H54 (cell line): ENCODE measurements at places on chromosomes 4 and X.

- no peak for DNase-seq
Measured at GRCh38 chrX:39983715-39984114, 114.0 kb downstream of the BCOR start.

DNA sequence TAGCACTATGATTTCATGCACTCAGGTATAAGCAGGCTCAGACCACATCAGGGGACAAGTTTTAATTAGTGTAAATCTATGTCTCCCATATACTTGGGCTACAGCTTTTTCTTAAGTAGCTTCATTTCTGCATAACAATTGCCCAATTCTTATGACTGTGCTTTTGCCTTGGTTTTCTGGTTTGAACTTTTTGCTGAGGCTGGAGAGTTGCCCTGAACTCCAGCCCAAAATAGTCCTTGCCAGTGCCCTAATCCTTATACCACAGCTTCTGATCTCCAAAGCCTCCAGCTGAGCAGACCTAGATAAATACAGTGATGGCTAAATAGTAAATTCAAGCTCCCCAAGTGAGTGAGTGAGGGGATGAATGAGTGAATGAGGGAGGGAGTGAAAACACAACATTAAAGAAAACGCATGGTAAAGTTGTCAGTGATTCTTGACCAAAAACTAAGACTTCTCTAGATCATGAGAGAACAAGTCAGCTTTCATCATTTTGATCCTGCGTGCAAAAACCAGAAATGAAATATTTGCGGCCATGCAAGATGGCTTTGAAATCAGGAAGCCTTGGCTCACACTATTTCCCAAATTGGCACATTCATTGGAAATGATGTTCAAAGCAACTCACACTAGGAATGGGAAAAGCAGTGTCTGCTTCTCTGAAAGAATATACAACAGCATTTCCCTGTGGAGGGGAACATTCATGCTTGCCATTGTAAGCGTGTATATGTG, 437.1 kb upstream of the CTSO start:
- DNase-seq, result no peak

DNA sequence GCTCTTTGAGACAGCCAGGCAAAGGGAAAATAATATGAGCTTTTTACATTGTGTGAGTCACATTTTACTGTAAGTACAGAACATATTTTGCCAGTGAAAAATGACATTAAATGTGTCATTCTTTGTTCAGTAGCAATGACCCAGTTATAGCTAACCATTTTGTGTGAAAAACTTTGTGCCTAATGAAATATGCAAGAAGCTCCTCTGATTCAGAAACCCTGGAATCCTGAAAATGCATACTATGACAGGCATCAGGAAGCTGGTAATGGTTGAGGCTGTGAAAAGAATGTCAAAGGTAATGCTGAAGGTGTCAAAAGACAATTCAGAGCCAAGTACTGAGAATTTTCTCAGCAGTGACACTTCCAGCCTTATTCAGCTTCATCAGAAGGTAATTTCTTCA, 549.5 kb upstream of the SMIM31 start:
- peak; percentile 7 for DNase-seq

GRCh38 chr4:138256608-138257007, 14.5 kb upstream of the SLC7A11 start:
- no peak for DNase-seq

DNA sequence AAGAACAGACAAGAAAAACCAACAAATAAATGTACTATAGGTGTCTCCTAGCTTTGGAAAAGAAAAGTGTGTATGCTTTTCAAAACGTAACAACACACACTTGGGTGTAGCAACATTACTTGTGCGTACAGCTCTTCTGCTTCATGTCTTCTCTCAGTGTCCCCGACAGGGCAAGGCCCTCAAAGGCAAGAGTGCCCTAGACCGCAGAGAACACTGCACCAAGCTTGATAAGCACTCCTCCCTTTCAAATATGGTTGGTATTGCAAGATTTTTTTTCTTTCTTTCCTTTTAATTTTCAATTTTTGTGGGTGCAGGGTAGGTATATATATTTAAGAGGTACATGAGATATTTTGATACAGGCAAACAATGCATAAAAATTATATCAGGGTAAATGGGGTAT, 106.8 kb downstream of the EIF4E start:
- DNase-seq, result no peak

DNA sequence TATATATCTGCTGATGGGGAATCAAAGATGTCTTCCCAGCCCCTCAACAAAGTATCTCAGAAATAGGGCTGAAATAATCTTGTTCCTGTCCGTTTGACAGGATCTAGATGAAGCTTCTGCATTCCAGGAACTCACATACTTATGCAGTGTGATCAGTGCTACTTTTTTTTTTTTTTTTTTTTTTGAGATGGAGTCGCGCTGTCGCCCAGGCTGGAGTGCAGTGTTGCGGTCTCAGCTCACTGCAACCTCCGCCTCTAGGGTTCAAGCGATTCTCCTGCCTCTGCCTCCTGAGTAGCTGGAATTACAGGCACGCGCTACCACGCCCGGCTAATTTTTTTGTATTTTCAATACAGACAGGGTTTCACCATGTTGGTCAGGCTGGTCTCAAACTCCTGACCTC, 36.4 kb downstream of the DHX15 start:
- no peak for DNase-seq

DNA sequence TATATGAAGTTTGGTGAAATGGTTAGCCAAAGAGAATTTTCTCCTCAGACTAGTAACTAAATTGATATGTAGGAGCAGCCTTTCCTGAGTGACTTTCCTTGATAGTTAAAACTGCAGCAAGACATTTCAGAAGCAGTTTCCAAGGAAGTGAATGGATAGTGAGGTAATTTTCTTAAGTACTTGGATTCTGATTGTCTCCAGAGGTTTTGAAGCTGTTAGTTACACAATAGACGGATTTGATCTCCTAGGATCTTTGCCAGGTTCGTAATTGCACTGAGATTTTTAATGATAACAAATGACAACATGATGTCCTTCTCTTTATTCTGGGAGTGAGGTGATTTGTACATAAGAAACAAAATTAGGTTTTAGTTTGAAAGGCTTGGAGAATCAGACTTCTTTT, 29.2 kb downstream of the PRRG1 start:
- DNase-seq, result no peak

DNA sequence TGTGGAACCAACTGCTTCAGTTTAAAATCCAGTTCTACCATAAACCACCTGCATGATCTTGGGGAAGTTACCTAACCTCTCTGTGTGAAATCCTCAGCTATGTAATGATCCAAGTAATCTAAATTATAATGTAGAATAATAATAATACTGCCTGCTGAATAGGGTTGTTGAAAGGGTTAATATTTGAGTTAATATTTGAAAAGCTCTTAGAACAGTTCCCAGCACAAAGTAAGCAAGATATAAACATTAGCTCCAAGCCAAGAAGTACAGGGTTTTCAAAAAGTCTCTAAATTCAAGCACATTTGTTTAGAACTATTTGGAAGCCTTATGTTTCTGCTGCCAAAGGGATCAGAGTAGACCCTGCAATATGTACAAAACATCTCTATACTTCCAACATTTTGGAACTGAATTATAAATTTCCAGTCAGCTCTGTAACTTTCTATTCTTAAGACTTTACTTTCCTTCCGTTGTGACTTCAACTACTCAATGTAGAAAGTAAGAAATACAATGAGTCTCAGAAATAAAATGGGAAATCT, 76.7 kb upstream of the FAM9C start:
- no peak for DNase-seq

- peak; percentile 45 for DNase-seq
Measured at GRCh38 chr4:25457053-25457715, 80.1 kb downstream of the ANAPC4 start.

DNA sequence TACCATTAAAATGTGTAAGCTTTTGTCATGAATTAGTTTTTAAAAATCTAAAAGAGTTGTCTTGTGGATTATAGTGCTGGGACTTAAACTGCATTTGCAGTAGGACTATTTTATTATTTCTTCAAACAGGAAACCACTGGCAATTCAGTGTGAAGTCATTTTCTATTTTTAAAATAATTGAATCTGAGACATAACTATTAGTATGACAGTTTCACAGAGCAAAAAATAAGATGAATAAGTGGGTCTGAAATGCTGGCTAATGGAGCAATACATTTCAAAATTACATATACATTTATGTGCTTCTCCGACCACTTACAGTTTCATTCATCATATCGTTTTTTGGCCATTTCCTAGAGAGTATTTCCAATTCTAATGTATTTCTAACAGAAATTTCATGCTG, 75.3 kb upstream of the RAPGEF2 start:
- DNase-seq, result no peak

GRCh38 chr4:3223956-3224748, 24.8 kb upstream of the MSANTD1 start:
- no peak for DNase-seq

DNA sequence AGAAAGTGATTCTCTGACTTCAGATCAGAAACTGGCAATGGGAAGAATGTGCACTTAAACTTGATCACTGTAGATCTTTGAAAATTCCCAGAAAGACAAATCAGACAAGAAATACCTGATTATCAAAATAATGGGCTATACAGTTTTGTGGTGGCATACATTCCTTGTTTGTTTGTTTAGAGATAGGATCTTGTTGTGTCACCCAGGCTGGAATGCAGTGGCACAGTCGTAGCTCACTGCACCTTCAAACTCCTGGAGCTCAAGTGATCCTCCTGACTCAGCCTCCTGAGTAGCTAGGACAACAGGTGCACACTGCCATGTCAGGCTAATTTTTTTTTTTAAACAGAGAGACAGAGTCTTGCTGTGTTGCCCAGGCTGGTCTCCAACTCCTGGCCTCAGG, 81.0 kb upstream of the SPRY1 start:
- no peak for DNase-seq

DNA sequence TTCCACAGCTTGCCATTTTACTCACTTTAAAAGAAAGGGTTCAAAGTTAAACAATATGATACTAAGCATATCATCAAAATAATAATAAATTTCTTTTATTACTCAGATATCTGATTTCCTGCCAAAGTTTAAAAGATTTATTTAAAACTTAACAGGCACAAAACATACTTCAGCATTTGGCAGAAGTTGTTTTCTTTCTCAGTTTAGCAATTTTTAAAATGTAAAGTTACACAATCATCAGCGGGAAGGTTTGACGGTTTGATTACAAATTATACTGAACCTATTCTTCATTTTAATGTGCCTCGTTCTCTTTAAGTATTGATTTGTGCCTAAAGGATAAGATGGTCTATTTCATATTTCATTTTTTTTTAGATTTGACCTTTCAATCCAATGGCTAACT, 227.2 kb downstream of the APBB2 start:
- DNase-seq, result no peak

GRCh38 chr4:9970399-9971011, 50.8 kb downstream of the SLC2A9 start:
- DNase-seq, result no peak

- DNase-seq, result no peak
Measured at GRCh38 chrX:132216283-132216682, 3.0 kb downstream of the RAP2C start.

DNA sequence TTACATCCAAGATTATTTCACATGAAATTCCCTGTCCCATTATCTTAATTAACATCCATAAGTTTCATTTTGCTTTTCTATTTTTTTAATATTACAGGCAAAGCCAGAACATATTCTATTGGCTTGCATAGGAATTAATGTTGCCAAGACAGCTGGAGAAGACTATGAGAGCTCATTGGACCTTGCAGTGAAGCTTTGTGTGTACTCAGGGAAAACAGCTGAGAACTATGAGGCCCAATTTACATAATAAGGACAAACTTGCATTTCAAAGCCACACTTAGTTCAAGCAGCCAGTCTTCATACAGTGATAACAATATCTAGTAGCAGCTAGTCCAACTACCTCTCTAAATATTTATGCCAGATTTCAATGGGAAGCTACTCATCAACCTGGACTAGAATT, 134.4 kb downstream of the DDX53 start:
- DNase-seq, result no peak

GRCh38 chrX:41333744-41334362, at the start of gene DDX3X:
TSS of gene DDX3X (plus strand) at chrX:41334162. CDS start at chrX:41334253, 91 bp downstream.
- no peak for DNase-seq
